ENCODE measurements at places on chromosomes 3 and 15.

DNA sequence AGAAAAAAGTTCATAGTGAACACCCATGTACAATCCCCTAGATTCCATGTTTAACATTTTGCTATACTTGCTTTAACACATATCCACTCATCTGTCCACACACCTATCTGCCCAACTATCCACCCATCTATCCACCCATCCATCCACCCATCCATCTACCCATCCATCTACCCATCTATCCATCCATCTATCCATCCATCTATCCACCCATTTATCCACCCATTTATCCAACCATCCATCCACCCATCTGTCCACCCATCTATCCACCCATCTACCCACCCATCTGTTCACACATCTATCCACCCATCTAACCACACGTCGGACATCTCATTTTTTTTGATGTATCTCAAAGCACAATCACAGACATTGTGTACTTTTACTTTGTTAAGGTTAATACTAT is 25.8 kb downstream of the RTP3 start:
- DNase-seq: no peak

DNA sequence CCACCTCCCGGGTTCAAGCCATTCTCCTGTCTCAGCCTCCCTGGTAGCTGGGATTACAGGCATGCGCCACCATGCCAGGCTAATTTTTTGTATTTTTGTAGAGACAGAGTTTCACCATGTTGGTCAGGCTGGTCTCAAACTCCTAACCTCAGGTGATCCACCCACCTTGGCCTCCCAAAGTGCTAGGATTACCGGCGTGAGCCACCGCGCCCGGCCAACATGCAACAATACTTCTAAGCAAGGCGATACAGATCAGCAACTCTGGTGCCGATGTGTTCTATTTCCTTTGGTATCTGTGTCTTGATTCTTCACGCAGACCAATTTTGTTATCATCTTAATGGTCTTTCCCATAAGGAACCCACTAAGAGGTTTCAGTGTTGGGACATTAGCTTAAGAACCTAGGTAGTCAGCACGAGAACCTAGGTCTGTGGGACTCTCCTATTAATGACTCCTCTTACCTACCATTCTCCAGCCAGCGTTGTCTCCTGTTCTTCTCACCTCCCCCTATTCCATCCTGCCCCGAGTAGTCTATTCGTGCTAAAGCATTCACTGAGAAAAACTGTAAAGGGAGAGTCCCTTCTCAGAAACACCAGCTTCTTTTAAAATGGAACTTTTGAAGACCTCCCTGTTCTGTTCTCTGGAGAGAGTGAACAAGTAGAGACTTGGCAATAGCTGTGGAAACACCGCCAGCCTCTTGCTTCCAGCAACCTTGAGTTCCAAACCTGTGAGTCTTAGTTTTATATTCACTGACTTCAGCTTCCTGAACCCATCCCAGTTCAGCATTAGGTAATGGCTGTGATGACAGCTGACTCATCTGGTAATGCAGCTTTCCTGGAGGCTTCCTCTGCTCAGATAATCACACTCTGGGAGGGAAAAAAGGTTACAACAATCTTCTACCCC is 61.2 kb downstream of the TSC22D2 start:
- no peak for DNase-seq

- no peak for DNase-seq
These were observed 22.7 kb downstream of the ATP6V1A start for GRCh38 chr3:113769551-113769950.

GRCh38 chr3:50624634-50625033 is 7.7 kb downstream of the MAPKAPK3 start:
- no peak for DNase-seq

GRCh38 chr15:94004697-94005096 is 226.7 kb upstream of the MCTP2 start:
- DNase-seq: no peak

DNA sequence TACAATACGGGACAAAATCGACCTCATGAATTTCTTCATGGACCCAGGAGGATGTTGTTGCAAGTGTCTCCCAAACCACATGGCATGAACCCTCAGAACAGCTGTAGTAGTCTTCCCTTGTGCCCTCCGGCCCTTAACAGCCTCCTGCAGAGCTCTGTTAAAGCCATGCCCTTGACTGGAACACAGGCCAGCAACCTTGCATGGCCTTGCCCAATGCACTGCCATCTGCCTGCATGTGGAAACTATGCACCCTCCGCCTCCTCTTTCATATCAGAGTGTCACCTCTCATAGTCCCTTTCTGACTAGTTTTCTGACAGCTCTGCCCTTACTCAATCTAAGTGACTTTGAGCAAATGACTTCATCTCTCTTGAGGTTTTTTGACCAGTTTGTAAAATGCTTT is 39.4 kb upstream of the TRIM71 start:
- no peak for DNase-seq

DNA sequence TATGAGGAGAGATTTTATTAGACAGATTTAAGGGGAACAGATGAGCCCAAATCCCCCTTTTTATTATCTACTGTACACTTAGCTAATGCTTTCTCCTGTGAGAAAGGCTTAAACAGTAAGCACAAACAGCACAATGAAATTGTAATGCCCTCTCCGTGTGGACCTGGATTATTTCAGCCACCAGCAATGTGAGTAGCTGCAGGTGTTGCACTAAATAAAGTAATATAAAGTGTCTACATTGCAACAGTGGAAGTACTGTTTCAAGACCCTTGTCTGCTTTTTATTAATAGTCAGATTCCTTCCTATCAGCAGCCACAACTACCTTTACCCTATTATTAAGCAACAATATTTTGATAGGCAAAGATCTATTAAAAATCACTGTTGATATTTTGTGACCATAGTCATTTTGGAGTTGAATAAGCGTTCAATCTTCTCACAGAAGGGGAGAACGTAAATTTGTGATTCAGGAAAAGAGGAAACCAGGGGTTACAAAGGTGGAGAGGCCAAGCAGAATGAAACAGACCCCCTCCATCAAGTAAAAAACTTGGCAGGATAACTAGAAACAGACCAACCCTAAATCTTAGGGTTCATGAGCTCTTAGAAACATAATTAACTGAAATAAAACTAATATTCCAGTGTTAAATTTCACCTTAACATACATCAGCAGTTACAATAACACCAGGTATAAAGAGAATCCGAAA is 422.6 kb downstream of the MECOM start:
- DNase-seq: no peak

- no peak for DNase-seq
These were observed 70.4 kb downstream of the DLG1 start for GRCh38 chr3:197227780-197228574.

DNA sequence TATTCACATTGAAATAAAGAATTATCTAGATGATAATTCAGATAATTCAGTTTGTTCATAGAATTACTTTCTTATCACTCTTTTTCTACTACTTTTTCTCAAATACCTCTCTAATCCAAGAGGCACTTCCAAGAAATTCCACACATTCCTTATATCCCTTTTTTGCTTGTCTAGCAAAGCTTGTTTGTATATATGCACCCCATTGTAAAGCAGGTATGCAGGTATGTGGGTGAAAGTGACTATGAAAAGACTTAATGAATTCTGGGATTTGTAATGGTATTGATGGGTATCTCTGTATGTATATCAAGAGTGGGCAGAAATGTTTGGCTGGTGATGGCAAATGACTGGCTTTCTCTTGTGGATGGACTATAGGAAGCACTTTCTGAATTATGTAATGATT is 94.1 kb upstream of the FGF7 start:
- no peak for DNase-seq

DNA sequence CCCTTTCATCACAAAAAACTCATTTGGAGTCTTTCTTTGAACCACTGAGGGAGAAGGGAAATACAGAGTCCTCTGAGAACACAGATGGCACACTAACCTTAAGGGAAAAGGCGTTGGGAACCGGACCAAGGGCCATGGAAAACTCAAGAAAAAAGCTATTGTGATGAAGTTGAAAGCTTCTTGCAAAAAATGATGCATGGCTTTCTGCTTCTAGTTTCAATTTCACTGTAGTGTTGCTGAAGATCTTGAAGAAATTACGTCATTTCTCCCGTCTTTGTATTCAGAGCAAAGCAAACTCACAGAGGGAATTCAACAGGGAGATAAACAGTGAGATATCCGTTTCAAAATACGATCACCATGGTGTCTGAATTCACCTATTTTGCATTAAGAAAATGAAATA is 642.3 kb upstream of the ADAMTS9 start:
- no peak for DNase-seq

Data from NCI-H2029 (cell line).